ENCODE measurements at places on chromosomes 12 and 14.

DNA sequence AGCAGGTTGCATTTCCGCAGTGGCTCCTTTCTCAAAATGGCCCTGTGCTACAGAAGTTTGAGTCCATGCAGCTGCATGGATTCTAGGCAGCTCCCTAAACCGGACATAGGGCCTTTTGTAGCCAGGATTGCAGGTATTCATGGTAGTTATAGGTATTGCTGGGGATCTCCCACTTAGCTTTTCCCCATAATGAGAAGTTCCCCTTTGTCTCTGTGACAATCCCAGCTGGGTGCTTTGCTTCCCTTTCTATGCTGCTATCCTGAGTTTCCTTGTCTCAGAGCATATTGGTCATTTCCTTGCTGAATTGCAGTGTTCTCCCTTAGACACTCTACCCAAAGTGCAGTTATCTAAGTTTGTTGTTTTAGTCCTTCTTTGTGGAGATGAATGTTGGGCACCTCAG lies 120.9 kb upstream of the MIS18BP1 start:
- no peak for DNase-seq

DNA sequence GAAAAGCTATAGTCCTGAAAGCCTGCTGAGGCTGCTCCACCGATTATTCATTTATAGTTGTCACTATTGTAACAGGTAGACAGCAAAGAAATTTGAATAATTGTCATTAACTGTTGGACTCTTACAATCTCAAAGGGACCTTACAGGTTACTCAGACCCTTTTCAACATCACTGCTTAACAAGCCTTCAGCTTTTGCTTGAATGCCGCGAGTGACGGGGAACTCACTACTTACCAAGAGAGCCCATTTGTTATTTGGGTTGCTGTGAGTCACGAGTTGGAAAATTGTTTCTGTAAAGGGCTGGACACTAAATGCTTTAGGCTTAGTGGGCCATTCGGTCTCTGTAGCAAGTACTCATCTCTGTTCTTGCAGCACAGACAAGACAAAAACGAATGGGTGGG lies 5.9 kb upstream of the TUNAR start:
- DNase-seq: no peak

GRCh38 chr14:104356738-104357688 lies 218.6 kb downstream of the KIF26A start:
- no peak for DNase-seq

- no peak for DNase-seq
Observed at GRCh38 chr14:92413379-92413778, 90.4 kb downstream of the SLC24A4 start.

GRCh38 chr12:1443421-1444141 lies 150.8 kb downstream of the FBXL14 start:
- no peak for DNase-seq

GRCh38 chr12:72647139-72647538 lies 375.0 kb downstream of the TRHDE start:
- no peak for DNase-seq

GRCh38 chr12:120639771-120640721 lies at the start of gene CABP1:
Gene CABP1, plus strand, starts transcription at chr12:120640626. Its CDS starts 60 bp downstream, at chr12:120640686.
- DNase-seq: no peak

DNA sequence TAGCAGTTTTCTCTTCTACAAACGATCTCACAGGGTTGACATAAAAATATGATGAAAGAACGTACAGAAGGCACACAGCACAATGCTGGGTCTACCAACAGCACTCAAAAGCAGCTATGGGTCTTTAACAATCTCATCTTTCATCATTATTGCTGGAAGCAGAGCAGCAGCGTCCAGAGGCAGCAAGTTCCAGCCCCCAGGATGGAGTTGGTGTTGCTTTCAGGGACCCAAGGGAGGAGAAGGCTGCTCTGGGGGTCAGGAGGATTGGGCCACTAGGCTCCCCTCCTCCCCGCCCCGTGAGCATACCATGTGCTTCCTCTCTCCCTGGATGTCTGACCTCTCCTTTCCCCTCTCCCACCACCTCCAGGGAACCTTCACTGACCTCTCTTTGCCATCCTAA lies 13.3 kb downstream of the KCTD10 start:
- no peak for DNase-seq

DNA sequence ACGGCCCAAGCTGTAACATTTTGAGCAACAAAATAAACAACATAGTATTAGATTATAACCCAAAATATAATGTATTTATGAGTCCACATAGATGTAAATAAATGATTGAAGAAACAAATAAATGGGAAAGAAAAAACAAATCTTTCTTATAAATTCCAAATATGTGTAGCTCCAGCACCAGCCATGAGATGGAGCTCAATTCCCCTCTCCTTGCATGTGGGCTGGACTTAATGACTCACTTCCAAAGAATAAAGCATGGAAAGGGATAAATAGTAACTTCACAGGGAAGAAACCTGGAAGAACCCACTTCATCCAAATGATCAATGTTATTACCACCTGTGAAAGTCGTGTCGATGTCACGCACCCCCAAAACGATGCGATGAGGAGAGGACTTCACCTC lies 158.8 kb downstream of the RPAP3 start:
- no peak for DNase-seq

- DNase-seq: no peak
Observed at GRCh38 chr12:11133162-11133561, 1.3 kb downstream of the TAS2R30 start.

DNA sequence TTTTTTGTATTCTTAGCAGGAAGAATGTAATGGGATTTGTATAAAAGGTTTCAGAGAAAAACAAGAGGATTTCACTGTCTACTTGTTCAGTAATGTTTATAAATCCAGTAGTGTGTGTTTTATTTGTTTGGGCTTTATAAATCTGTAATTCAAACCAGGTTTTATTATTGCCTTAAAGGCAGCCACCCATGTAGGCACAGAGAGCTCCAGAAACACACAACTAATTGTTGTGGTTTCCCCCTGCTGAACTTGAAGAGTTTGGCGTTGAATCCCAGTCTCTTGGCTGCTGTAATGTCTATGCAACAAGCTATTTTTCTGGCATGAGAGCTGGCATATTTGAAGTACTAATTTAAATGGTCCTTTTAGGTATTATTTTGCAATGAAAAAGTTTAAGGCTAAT lies 63.4 kb upstream of the SLCO1C1 start:
- DNase-seq: no peak

- DNase-seq: no peak
Observed at GRCh38 chr14:35470755-35471154, 63.2 kb upstream of the INSM2 start.

- no peak for DNase-seq
Observed at GRCh38 chr14:101564819-101565698, 3.8 kb downstream of the DIO3 start.

DNA sequence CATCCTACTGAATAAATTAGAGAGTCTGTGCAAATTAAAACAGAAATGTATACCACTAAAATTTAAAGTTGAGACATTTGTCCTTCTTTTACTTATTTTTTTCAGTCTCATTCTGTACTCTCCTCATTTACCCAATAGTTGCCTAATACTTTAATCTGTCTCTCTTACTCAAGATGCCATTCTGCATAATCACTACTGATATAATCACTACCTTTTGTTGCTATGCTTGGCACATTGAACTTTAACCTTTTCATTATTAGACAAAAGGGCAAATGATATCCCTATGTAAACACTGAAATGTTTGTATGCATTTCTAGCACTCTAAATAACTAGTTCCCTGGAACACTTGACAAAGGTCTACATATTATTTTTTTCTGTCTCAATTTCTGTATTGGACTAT lies 1108.3 kb upstream of the FLRT2 start:
- peak; percentile 9 for DNase-seq

GRCh38 chr14:101604228-101604934 lies 43.1 kb downstream of the DIO3 start:
- no peak for DNase-seq

- DNase-seq: no peak
Observed at GRCh38 chr14:87896393-87897380, 96.3 kb downstream of the GALC start.

- no peak for DNase-seq
Observed at GRCh38 chr14:81401420-81402122, 1.4 kb upstream of the STON2 start.

DNA sequence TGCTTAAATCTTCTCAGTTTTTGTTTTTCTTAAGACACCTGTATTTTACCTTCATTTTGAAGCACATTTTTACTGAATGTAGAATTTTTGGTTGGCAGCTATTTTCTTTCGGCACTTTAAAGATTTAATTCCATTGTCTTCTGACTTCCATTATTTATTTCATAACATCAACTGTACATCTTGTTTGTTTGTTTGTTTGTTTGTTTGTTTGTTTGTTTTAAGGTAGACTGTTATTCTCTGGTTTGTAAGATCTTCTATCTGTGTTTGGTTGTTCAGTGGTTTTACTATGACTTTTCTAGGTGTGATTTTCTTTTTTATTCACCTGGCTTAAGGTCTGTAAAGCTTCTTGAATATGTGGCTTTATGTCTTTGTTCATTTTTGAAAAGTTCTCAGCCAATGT lies 61.9 kb downstream of the IFT81 start:
- DNase-seq: no peak

GRCh38 chr14:64970041-64970440 lies 2.1 kb downstream of the RAB15 start:
- no peak for DNase-seq

GRCh38 chr12:131290255-131290959 lies 336.7 kb downstream of the ADGRD1 start:
- no peak for DNase-seq

DNA sequence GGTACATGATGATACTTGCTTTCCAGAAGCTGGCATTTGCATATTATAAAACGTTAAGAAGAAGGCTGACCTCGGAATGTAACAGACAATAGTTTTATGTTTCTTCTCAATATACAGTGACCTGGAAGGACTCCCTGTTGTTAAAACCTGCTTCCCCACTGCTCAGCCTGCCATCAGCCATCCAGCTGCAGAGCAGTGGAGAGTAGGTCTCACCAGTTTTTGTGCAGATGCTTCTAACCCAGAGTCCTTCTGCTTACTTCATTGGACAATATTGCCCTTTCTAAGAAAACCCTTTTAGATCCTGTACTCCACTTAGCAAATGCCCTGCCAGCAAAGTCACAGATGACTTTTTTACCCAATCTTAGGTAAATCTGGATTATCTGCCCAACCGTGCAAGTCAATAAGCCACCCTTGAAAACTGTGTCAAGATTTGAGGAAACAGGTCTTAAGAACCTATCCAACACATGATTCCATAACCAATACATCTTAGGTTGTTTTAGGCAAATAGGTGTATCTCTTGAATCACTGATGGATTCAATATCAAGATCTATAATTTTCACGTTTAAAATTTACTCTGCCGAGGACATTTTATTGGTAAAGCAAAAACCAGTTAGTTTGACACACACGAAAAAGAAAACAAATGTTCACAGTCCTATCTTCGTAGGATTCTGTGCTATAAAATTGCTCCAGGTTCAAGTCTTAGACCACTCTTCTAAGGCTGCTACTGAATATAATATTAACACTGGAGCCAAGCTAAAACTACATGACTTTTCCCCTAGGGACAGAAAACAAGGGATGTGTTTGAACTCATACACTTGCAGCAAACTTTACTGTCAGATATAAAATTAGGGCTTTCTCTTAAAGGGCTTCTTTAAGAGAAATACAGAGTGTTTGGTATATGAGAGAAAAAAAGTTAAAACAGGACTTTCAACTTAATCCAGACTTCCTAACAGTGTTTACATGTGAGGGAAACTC lies 5.7 kb downstream of the PHLDA1 start:
- no peak for DNase-seq

DNA sequence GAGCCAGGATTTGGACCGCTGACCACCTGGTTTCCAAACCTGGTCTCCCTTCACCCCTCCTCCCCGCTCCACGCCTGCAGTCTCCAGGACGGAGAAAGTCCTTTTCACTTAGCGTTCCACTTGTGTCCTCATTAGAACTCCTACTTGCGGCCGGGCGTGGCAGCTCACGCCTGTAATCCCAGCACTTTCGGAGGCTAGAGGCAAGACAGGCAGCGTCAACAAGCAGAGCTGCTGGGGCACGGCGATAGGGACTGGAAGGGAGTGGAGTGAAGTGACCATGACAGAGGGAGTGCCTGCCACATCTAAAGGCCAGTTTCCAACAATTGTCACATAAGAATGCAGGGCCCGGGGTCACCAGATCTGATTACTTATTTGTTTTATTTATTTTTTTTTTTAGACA lies 132.5 kb upstream of the NCOR2 start:
- no peak for DNase-seq

DNA sequence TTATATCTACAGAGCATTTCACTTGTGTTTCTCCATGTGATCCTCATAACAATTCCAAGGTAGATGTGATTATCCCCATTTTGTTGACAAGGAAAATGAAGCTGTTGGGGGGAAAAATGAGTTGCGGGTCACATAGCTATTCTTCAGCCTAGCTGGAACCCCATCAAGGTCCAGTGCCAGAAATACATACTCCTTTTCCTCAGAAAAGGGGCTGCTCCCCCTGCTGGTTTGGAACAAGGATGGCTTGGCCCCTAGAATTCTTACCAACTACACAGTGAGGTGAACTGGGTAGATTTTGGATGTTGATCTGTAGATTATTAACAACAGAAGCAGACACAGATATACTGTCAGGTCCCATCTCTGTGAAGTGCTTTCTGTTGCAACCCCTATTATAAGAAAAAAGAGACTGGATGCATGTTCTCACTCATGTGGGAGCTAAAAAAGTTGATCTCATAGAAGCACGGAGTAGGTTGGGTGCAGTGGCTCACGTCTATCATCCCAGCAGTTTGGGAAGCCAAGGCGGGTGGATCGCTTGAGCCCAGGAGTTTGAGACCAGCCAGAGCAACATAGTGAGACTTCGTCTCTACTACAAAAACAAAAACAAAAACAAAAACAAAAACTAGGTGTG lies 8.9 kb downstream of the IKZF4 start:
- DNase-seq: peak; percentile 12

- DNase-seq: no peak
Observed at GRCh38 chr12:69676257-69677012, 22.7 kb downstream of the BEST3 start.

DNA sequence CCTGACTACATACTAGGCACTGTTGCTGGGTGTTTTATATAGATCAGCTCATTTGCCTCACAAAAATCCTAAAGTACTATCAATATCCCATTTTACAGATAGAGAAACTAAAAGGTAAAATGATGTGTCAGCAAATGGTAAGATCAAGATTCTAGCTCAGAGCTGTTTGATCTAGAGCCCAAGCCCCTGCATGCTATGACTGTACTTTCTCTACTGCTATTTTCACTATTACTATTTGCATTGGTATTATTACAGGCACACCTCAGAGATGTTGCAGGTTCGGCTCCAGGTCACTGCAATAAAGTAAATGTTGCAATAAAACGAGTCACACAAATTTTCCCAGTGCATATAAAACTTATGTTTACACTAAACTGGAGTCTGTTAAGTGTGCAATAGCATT lies 10.9 kb downstream of the ISCU start:
- DNase-seq: no peak

GRCh38 chr14:65419593-65420252 lies 7.2 kb downstream of the FUT8 start:
- no peak for DNase-seq

DNA sequence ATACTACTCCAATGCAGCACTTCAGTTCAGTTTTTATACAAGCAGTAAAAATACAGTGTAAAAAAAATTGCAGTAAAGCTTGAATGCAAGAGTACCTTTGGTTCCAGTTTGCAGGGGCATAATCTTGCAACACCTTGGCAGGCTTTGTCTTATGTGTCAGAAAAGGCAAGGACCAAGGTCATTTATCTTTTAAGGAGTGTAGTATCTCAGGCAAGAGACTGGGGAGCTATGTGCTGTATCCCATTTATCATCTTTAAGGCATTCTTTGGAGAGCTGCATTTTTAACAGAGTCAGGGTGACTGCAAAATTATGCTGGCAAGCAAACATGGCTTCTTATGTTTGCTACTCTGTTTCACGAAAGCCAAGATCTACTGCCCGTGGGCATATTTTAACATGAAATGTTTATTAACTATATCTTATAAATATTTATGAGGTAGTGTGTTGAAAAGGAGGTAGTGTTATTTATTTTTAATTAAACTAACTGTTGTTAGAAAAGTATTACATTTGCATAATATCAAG lies 14.8 kb upstream of the DLGAP5 start:
- DNase-seq: no peak

Data from NCI-H2029 (cell line).